Right atrium auricular region (tissue), 2 donors: ENCODE measurements at places on chromosomes 7 and 10. TPM values are rescaled to one million over a fixed set of nuclear protein-coding genes. Genes with fewer than 3 reads are reported as not detected.
A peak's percentile ranks its signal among the peaks of the same experiment; 100 is the strongest.

KCNMA1 gene
- total RNA-seq: 2.3 TPM

ATG9B gene
- total RNA-seq: not detected

TRIL gene
- 4.4 TPM for total RNA-seq

DNA sequence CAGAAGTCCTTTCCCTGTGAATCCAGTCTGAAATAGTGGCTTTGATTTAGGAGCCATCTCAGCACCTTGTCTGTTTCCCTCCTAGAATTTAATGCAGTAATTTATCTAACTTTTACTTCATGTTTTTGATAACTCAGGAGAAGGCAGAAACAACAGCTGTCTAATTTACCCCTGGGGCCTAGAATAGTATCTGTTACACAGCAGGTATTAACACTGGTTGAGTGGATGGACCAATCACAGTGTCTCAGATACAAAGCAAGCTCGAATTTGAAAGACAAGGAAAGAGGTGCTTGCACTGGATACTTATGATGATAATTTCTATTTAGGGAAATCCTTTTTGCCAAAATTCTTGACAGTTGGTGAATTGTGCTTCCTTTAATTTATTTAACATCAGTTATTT, 23.4 kb downstream of the CHRM2 start:
- peaks cover 10% of the 10 kb centered on the region for H3K36me3 ChIP-seq
- peaks cover 13% of the 10 kb centered on the region for H3K4me1 ChIP-seq
- no peak overlapping the region for H3K4me3 ChIP-seq
- H3K27ac ChIP-seq: no peak overlapping the region

DNA sequence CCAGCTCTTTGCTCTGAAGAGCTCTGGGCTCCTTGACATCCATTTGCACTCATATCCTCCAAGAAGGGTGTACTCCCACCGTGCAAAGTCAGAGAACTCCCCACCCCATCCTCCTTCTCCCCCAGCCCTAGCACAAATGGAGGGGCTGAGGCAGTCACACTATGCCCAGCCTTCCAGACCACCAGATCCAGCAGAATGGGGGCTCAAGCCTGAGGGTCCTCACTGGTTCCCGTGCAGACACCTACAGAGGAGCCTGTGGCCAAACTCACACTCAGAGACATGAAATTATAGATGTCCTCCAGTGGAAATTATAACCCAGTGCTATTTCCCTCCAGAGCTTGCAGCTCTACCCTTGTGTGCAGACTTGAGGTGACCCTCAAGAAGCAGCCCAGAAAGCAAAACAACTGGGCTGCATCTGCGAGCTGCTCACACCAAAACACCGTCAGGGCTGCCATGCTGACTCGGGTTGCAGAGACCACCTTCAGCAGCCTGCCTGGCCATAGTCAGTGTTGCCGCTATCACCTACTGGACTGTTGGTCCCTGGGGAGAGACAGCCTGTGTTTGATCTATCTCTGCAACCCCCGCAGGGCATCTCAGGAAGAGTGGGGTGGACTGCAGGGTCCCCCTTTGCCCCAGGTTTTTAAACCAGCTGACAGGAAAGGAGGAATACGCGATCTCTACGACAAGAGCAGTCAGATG, 7.4 kb downstream of the ZNF488 start:
- peaks cover 6% of the 10 kb centered on the region for H3K4me1 ChIP-seq
- peak; percentile 11 for DNase-seq
- no peak overlapping the region for H3K4me3 ChIP-seq
- H3K27me3 ChIP-seq: no peaks in the 10 kb centered on the region
- no peak overlapping the region for H3K27ac ChIP-seq
- no peaks in the 10 kb centered on the region for H3K36me3 ChIP-seq

DNA sequence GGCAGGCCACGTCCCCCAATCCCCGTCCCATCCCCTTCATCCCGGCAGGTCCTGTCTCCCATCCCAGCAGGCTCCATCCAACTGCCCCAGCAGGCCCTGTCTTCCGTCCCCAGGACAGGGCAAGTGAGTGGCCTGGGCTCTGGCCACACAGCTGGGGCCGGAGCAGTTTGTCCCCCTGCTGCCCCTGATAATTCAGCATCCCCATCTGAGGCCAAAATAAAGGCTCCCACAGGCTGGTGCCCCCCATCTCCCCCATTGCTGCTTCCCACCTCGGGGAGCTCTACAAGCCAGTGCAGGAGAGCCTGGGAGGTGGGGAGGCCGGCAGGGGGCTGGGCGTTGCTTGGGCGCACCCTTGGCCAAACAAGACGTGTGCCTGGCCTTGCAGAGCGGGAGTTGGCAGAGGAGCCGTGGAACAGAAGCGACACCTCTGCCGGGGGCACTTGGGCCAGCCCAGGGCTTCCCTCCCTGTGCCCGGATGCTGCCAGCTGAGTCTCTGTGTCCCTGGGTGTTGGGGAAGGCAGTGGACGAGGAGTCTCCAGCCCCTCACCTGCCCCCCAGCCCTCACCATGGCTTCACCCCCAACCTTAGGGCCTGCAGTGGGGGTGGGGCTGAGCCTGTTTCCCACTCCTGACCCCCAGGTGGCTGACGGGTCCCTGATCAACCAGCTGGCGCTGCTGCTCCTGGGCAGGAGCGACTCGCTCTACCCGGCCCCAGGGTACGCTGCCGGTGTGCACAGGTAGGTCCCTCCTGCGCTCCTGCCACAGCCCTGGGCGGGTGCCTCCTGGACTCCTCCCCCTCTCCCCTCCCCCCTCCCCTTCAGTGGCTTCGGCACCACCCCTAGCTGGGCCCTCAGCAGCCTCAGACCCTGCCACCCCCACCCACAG, 14.0 kb downstream of the AP5Z1 start:
- no peak for DNase-seq
- peaks cover 54% of the 10 kb centered on the region for H3K36me3 ChIP-seq
- H3K4me3 ChIP-seq: no peak overlapping the region
- no peaks in the 10 kb centered on the region for H3K27me3 ChIP-seq

DNA sequence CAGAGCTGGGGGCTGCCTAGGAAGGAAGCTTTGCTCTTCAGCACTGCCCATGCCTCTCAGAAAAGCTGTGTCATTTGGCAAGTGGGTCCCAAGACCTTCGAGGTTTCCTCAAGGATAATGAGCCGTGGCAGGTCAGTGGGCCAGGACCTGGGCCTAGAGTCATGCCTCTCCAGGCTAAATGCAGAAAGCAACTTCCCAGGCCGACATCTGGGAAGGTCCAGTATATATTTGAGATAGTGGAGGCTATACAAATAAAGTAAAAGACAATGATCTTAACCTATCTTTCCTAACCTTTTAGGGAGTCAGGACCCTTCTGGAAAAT, 2.4 kb upstream of the HOXA10 start:
- no peak overlapping the region for H3K4me3 ChIP-seq
- DNase-seq: no peak
- H3K27me3 ChIP-seq: peaks cover 56% of the 10 kb centered on the region
- no peak overlapping the region for H3K27ac ChIP-seq
- H3K4me1 ChIP-seq: peaks cover 36% of the 10 kb centered on the region

DNA sequence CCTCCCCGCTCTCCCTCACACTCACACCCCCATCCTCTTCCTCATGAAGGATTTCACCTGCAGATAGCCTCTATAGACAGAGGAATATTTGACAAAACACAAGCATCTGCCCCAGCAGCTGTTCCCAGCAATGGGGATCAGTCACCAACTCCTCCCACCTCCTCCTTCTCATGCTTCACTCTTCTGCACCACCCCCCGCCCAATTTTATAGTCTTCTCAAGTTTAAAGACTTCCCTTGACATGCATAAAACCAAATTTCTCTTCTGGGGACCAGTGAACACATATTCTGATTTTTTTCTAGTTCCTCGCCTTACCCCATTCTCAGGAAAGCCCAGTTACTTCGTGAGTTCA, 654.4 kb downstream of the LRMDA start:
- no peaks in the 10 kb centered on the region for H3K36me3 ChIP-seq
- H3K4me3 ChIP-seq: no peak overlapping the region
- no peaks in the 10 kb centered on the region for H3K27me3 ChIP-seq
- H3K4me1 ChIP-seq: no peaks in the 10 kb centered on the region

- no peaks in the 10 kb centered on the region for H3K36me3 ChIP-seq
- no peak overlapping the region for H3K4me3 ChIP-seq
- H3K27ac ChIP-seq: no peak overlapping the region
- H3K4me1 ChIP-seq: no peaks in the 10 kb centered on the region
- no peak for DNase-seq
- no peaks in the 10 kb centered on the region for H3K27me3 ChIP-seq
Observed at GRCh38 chr7:102973096-102973802, 60.4 kb downstream of the LRRC17 start.

GRCh38 chr10:31081937-31082840, 50.5 kb upstream of the ZNF438 start:
- no peak overlapping the region for H3K4me3 ChIP-seq
- H3K4me1 ChIP-seq: no peaks in the 10 kb centered on the region
- no peak overlapping the region for H3K27ac ChIP-seq

DNA sequence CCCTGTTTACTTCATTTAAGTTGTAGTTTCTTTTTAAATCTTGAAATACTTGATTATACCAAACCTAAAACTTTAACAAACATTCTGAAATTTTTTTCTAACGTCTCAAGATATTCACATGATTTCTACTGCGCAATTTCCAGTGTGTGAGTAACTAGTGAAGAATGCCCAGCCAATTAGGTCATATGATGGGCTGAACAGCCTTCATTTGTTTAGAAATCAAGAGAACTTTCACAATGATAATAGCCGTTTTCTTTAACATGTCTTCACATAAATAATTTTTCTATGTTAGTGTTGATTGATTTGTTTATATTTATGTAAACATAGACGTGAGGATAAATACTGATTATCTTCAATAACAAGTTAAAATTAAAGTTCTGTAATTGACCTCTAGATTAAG, 21.8 kb downstream of the STAM start:
- H3K4me3 ChIP-seq: no peak overlapping the region
- peaks cover 31% of the 10 kb centered on the region for H3K4me1 ChIP-seq
- H3K36me3 ChIP-seq: peaks cover 5% of the 10 kb centered on the region
- peak overlapping the region; percentile 75 for H3K27ac ChIP-seq
- DNase-seq: no peak

DNA sequence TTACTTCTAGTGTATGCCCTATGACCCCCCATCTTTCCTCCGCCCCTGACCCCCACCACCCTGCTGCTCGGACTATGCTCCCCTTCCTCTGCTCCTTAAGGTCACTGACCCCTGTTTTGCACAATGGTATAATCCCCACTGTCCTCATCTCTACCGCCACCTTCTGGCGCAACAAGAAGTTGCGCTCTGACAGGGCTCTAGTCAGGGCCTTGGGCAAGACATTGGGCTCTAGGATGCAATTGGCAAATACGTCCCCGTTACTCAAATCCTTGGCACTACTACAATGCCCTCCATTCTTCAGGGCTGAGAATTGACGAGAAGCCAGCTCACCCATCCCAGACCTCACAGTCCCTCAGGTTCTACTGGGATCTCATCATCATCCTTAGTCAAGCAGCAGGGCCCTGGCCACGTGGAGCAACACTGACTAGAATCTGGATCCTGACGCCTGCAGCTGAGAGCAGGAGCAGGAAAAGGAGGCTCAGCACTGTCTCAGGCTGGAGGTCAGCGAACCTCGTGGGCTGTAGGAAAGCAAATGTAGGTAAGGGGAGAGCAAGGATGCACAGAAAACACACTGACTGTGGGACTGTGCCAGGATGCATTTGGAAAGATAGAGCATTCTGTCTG, 10.6 kb downstream of the LRIT2 start:
- no peaks in the 10 kb centered on the region for H3K36me3 ChIP-seq
- no peak overlapping the region for H3K4me3 ChIP-seq
- H3K27me3 ChIP-seq: no peaks in the 10 kb centered on the region
- no peak overlapping the region for H3K27ac ChIP-seq
- no peak for DNase-seq
- no peaks in the 10 kb centered on the region for H3K4me1 ChIP-seq

DNA sequence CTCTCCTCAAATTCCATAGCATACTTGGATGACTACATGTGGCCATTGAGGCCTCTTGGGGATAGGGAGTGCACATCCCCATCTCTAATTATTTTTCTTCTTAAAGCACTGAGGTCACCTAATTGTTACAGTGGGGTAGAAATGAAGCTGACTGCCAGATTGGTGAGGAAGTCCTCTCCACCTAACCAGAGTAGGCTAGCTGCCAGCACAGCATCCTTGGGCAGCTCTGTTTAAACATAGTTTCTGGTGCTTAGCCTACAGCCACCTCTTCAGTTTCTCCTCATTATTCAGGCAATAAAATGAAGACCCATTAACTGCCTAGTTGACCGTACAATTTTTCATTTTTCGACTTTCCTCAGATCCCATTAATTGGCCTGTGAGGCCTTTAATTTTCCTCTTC, 104.6 kb downstream of the MLLT10 start:
- no peaks in the 10 kb centered on the region for H3K36me3 ChIP-seq
- no peaks in the 10 kb centered on the region for H3K27me3 ChIP-seq
- no peak overlapping the region for H3K4me3 ChIP-seq
- no peaks in the 10 kb centered on the region for H3K4me1 ChIP-seq

DNA sequence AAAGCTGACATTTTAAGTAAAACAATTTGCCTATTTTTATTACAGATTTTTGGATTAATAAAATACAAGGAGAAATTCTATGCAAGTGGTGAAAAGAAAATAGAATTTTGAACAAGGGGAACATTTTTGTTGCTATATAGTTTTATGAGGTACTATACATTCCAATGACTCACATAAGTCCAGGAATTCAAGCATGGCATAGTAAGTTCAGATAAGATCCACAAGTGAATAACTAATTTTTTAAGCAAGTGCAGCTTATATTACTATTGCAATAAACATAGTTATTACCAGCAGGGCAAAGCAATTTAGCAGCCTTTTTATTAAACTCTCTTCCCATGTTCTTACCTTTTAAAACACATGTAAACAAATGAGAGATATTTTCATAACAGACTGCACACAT, 1123.5 kb upstream of the LRRN3 start:
- no peaks in the 10 kb centered on the region for H3K27me3 ChIP-seq
- H3K27ac ChIP-seq: no peak overlapping the region
- no peaks in the 10 kb centered on the region for H3K36me3 ChIP-seq
